Mammary epithelial cell (primary cell): ENCODE measurements at places on chromosomes 3 and 15.

DNA sequence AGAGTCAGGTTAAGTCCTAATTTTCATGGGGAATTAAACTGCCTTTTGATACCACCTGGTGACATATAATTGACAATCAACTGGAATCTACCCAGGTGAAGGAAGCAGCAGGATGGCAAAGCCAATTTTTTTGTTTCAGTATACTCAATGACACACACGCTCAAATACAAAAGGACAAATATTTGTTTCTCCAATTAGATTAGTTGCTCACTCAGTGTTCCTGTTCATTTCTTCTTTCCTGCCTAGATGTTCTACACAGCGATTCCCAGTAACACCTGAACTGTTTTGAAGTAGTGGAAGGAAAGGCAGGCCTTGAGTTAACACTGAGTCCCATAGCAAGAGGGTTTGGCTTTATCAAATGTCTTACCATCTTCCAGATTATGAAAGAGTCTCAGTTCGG is 157.5 kb downstream of the PDZRN3 start:
- no peak for DNase-seq

DNA sequence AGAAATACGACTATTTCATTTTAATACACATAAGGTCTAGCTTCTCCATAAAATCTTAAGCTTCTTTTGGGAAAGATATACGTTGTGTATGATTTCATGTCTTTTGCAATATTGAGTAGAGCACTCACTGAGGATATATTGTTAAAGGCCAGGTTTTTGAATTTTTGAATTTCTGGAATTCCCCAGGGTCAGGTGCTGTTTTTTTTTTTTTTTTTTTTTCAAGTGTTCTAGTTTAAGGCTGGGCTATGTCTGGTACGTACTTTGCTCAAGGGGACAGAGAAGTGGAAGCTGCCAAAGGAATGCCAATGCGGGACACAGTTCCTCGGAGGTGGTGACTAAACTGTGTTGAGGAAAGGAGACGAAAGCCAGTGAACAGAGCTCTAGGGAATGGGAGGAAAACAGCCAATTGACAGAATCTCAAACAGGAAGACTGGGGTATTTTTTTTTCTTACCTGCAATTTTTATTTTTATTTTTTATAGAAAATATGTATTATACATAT is 510.5 kb upstream of the CBLB start:
- no peak for DNase-seq

- no peak for DNase-seq
These were observed 106.8 kb downstream of the HHLA2 start for GRCh38 chr3:108403198-108403597.

GRCh38 chr15:40070166-40070557 is 31.2 kb upstream of the SRP14 start:
- DNase-seq = no peak

DNA sequence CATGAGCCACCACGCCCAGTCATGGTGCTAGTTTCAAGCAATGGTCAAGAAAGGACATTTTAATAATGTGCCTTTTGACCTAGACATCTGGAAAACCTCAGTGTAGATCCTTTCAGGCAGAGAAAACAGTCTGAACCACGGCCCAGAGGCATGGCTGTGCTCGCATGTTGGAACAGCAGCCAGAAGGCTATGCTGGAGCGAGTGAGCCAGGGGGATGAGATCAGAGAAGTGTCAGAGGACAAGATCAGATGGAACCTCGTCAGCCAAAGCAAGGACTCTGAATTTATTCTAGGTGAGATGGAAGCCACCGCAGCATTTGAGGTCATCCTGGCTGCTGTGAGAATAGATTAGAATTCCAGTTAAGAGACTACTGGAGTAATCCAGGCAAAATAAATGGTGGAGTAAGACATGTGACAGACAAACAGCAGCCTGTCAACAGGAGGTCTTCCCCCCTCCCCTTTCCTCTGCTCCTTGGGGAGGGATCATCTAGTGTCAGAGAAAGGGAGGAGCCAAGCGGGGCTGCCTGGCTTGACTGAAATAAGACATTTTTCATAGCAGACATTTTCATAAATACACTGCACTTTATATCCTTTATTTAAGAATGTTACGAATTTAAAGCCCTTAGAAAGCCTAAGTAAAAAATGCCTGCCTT is 40.4 kb upstream of the ACKR4 start:
- DNase-seq = no peak

DNA sequence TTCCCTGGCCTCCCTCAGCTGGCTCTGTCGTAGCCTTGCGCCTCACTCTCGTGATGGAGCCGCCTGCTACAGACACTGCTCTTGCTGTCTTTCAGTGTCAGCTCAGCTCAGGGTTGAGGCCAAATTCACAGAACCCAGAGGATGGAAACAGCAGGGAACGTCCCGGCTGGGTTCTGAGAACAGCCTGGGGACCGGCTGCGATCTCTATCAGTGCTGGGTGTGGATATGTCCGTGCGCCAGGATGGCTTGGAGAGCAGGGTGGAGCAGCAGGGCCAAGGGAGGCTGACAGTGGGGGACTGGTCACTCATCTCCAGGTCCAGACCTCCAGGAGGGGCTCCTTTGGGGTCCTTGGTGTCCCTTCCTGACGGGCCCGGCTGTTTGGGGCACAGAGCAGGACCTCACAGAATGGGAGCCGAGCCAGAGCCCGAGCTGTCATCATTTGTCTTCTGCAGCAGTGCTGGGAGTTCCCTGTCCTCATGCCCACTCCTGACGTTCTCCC is 18.4 kb downstream of the KLF15 start:
- DNase-seq = no peak

DNA sequence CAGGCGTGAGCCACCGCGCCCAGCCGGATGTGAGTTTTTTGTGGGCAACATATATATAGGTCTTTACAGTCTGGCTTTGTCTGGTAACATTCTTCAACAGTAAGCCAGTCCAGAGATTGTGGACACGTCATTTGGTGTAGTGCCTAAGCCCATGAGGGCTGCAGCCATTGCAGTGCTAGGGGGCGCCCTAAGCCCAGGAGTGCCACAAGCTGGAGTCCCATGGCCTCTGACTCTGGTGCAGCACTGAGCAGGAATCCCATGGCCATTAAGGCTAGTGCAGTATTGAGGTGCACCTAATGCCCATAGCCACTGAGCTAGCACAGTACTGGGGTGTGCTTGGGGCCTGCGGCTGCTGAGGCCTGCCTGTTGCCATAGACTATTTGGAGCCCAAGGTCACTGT is 136.4 kb upstream of the NDN start:
- DNase-seq = no peak

- DNase-seq = no peak
These were observed 579.9 kb upstream of the ZNF717 start for GRCh38 chr3:76365275-76365674.

DNA sequence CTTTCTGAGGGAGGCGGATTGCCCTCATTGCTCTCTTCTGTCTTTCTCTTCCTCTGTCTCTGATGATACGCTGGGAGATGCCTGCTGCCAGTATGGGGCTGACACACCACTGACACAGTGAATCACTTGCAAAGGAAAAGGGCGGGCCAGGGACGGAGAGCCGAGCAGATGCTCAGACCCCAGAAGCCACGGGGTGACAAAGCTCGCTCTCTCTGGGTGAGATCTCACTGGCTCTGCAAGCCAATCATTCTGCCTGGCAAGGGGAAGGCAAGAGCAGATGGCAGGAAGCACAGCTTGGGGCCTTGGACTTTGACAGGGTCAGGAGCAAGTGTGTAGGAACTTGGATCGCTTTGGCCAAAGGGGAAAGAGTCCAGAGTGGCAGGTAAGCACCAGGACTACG is 198.7 kb downstream of the NTRK3 start:
- no peak for DNase-seq

DNA sequence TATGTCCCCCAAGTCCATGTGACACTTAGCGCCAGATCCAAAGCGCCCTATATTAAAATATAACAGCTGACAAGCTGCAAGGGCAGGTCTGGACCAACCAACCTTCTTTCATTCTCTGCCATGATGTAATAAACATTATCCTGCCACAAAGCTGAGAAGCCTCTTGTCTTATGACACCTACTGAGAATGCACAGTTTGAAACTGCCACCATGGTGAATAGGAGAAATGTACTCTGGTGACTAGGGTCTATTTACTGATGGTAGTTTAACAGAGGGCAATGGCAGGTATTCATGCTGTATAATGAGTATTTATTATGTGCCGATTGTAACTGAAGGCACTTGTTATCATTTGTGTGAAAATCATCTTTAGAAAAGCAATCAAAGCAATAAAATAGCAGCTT is 634.0 kb downstream of the OTOL1 start:
- DNase-seq = no peak

- DNase-seq = peak; percentile 62
These were observed 58.7 kb upstream of the TIPARP start for GRCh38 chr3:156615592-156616173.

DNA sequence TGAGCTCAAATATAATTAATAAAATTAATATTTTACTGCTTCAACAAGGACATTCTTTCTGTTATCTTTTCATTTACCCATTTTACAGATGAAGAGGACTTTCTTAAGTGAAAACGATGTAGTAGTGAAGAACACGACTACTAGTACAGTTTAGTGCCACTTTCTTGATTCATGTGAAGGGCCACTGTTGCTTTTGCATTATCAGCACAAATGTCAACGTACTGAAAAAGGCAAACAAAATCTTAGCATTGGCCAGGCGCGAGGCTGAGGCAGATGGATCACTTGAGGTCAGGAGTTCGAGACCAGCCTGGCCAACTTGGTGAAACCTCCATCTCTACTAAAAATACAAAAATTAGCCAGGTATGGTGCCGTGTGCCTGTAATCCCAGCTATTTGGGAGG is 9.5 kb downstream of the PPP1R14D start:
- DNase-seq = no peak

DNA sequence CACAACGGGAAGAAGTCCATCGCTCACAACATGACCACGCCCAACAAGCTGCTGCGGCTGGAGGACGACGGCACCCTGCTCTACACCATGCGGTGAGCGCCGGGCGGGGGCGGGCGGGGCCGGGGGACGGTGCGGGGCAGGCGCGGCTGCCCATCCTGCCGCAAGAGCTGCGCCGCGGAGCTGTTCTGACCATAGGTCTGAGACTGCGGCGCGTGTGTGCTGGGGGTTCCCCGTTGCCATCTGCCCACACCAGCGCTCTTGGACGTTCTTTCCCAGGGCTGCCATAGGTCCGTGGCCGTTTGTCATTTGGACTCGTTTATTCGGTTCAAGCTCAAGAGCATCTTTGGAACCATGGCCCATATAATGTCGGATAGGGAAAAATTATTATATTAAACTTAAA is 16.6 kb downstream of the GABRA5 start:
- DNase-seq = no peak

GRCh38 chr3:175392653-175393052 is 533.5 kb downstream of the NAALADL2 start:
- no peak for DNase-seq

- no peak for DNase-seq
These were observed 9.8 kb downstream of the ABTB1 start for GRCh38 chr3:127682561-127682960.

DNA sequence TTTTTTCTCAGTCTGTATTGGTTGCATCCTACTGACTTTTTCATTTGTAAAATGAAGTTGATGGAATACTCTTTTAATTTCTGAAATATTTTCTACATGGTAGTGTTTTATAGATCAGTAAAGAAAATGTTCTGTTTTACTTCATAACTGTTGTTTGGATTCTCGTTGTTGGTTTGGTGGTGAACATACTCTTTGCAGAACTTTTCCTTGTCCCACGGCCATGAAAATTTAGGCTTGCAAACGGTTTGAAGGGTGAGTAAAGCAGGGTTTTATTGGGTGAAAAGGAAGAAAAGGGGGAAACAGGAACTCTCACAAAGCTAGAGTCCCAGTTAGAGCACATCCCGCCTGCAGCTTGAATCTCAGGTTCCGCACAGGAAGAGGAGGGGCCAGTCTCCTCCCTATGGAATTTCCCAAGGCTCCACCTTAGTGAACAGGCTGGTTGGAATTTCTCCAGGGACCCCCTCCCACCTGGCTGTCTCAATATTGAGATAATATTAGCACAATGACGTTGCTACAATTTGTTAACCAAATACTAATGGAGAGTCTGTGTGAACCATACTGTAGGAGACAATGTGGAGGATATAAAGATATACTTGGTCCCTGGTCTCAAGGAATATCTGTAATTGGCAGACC is 5.6 kb downstream of the PDCD6IP start:
- no peak for DNase-seq

DNA sequence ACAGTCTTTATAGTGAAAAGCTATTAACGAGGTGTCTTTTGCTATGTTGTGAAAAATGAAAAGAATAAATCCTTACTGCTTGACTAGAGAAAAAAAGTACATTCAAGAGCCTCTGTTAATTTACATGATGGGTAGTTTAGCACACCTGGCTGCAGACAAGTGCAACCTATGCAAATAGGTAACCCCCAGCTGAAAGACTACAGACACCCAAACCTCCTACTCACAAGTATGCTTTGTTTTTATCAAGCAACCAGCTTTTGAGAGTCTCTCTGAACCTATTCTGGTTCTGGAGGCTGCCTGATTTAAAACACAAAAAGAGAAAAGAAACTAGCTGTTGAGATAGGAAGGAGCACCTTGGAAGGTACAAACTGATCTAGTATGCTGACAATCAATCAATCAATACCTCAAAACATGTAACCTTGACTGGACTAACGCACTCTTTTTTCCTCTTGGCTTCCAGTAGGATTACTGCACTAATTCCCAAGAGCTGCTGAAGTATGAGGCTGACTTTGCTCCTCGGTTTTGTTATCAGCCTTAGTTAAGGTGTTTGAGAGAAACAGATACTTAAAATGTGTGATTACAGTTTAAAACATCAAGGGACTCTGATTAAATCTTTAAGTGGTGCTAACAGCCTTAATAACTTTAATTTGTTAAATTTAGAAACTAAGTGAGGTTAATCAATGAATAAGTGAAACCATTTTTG is 63.6 kb downstream of the OSBPL10 start:
- no peak for DNase-seq

- DNase-seq = no peak
These were observed 3.2 kb downstream of the HDAC11 start for GRCh38 chr3:13483286-13483685.

DNA sequence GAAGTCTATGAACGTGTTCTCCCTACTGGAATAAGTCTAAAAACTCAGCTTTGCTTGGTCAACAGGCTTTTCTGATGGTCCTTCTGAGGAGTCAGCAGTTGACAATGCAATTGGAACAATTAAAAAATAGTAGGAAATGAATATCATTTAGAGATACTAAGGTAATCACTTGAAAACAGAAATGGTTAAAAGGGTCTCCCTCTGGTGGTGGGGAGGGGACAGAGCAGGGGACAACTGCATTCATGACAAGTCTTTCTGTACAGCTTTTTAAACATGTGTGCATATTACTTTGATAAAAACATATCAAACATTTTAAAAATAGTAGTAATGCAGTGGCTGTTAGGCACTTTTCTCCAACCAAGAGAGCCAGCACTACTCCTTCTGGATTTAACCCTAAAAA is 119.9 kb upstream of the FHIT start:
- DNase-seq = no peak

DNA sequence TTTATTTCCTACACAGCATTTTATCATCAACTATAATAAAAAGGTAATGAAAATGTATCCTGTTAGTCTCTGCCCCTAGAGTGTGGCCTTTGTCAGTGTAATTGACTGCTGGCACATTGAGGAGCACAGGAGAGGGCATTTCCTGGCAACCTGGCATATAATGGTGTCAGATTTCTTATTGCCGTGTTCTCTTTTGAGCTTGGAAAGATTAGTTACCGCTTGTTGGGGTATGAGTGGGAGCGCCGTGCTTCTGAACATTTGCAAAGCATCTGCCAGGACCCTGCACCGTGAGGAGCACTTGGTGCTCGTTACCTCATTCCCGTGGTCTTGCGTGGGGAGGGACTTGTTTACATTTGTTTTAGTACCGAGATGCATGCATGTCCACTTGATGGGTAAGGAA is 124.4 kb downstream of the PTPRG start:
- DNase-seq = peak; percentile 42

- no peak for DNase-seq
These were observed 4.1 kb downstream of the ACP3 start for GRCh38 chr3:132321304-132321703.
